ENCODE measurements at places on chromosomes 4 and X. TPM values are rescaled to one million over a fixed set of nuclear protein-coding genes. Genes with fewer than 3 reads are reported as not detected.

TMEM154 gene
- 0.06 TPM for total RNA-seq

SSX2B gene
- total RNA-seq: not detected

TEX11 gene
- not detected for total RNA-seq

STATH gene
- total RNA-seq: not detected

CENPI gene
- total RNA-seq: 13.9 TPM

SLITRK4 gene
- not detected for total RNA-seq
